CD4-positive, alpha-beta T cell treated with Interleukin-15 for 4 hours (primary cell): ENCODE measurements at places on chromosomes 11 and 22.
A peak's percentile ranks its signal among the peaks of the same experiment; 100 is the strongest.

- DNase-seq: no peak
Measured at GRCh38 chr22:17802822-17803221, 28.6 kb upstream of the BID start.

- no peak for DNase-seq
Measured at GRCh38 chr11:70584498-70585235, 186.3 kb downstream of the CTTN start.

DNA sequence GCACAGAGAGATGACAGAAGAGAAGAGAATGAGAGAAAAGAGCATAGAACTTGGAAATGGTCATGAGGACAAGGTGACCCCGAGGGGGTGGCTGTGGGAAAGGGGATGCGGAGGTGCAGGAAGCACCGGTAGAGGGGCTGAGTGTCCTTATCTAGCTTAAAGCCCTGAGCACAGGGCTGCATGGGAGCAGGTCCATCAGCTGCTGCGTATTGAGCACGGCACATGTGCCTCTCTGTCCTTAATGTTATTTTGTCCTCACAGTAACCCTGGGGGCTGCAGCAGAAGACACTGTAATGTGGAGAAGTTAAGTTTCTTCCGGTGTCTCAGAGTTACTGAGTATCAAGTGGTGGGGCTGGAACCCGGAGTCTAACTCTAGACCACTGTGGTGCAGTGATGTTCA is 94.4 kb upstream of the OR4B1 start:
- DNase-seq: no peak

DNA sequence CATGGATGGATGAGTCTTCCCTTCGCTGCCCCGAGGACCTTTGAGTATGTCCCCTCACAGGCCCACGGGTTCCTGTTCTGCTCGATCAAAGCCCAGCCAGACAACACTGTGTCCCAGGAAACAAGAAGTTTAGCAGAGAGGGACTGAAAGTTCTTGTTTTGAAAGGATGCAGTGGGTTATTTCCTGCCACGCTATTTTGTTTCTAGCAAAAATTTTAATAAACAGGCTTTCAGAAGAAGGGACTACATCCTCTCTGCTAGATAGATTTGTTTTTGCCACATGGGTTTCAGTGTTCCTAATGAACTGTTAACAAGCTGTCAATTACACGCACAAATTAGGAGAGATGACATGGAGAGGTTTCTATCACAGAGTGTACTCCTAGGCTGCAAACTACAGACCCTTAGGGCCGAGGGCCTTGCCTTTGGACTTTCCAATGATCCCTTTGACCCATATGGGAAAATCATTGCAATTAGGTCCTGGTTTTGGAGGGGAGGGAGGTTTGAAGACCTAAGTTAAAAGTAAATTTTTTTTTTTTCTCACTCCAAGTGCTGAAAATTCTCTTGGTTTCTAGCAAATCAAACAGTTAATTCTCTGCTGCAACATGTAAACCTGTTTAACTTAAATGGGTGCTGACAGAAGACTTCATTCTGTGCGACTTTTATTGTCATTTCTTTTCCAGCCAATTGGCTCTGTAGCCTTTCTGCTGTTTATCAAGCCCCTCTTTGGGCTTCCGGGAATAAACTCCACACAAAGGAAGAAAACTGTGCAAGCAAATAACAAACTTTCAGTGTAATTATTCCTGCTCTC is 81.4 kb downstream of the RCN1 start:
- no peak for DNase-seq

GRCh38 chr22:41234815-41235695 is 5.7 kb downstream of the CHADL start:
- DNase-seq: no peak

GRCh38 chr22:33272871-33273270 is 214.7 kb upstream of the SYN3 start:
- no peak for DNase-seq

- DNase-seq: no peak
Measured at GRCh38 chr22:33539902-33540751, 380.1 kb downstream of the LARGE1 start.

GRCh38 chr22:38316364-38317121 is 690 bp downstream of the CSNK1E start:
- DNase-seq: peak; percentile 54

DNA sequence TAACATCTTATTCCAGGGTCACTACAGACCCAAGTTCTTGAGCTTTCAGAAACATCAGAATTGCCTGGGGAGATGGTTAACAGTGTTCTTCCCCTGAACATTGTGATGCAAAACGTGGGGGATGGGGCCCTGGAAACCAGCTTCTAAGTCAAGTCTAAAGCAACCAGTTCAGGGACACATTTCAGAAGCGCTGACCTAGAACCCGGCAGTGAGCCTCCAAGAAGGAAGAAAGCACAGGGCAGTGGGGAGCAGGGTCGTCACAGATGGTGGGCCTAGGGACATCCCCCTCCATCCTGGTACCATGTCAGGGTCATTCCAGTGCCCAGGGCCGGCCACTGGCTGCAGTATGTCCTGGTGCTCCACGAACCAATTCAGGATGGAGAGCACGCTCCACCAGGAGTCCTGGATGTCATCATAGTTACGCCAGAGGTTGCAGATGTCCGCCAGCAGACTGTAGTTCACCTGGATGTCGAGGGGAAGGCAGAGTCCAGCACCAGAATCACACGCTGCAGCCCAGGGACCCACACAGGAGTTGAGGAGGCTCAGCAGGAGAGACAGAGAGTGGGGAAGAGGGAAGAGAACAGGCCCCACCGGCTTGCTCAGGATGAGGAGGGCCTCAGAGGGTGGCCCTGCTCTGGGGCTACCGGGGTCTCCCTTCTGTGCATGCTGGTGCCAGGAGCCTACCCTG is 5.0 kb downstream of the NAGA start:
- no peak for DNase-seq

GRCh38 chr11:132447761-132448160 is 1077.3 kb downstream of the NTM start:
- no peak for DNase-seq

GRCh38 chr11:118264569-118265465 is 720 bp upstream of the MPZL2 start:
- DNase-seq: no peak

DNA sequence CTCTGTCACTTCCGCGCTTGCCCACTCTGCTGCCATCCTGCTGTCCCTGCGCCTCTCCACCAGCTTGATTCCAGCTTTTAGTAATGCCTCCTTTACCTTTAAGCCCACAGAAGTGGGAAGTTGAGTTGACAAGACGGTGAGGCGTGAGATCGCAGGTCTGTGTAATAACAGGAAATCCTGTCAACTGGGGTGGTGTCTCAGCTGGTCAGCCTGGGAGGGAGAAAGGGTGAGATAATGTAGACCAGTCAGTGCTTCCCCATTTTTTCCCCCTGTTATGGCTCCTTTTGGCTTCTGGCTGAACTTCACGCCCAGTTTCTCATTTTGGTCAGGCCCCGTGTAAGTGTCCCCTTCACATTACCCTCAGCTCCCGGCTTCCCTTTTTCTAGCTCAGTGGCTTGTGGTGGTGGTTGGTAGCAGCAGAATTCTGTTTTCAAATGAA is 98.9 kb downstream of the TRAF6 start:
- DNase-seq: peak; percentile 30

DNA sequence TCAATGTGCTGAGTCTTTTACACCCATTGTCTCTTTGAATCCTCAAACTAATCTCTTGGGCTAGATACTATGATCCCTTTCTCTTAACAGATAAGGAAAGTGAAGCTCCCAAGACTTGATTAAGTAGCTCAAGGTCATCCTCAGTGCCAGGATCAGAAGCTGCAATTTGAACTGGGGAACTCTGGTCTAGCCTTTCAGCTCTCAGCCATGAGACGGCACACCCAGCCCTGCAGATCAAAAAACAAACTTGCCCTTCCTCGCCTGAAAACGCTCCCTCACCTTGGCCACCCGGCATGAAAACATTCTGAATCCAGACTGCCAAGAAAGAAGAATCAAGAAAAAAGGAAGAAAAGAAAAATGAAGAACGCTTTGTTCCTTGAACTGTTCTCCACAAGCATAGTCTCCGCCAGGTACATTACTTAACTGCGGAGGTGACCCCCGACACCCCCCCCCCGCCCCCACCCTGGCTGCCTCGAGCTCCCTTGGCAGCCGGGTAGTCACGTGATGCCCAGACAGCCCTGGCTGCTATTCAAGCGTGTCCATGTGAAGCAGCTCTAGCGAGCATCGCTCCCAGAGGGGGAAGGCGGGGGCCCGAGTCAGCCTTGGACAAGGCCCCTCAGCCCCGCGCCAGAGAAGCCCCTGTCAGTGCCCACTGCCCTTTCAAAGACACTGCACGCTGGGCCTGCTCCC is 451.2 kb downstream of the MIAT start:
- DNase-seq: no peak

GRCh38 chr11:109914809-109915653 is 178.2 kb upstream of the ZC3H12C start:
- no peak for DNase-seq

DNA sequence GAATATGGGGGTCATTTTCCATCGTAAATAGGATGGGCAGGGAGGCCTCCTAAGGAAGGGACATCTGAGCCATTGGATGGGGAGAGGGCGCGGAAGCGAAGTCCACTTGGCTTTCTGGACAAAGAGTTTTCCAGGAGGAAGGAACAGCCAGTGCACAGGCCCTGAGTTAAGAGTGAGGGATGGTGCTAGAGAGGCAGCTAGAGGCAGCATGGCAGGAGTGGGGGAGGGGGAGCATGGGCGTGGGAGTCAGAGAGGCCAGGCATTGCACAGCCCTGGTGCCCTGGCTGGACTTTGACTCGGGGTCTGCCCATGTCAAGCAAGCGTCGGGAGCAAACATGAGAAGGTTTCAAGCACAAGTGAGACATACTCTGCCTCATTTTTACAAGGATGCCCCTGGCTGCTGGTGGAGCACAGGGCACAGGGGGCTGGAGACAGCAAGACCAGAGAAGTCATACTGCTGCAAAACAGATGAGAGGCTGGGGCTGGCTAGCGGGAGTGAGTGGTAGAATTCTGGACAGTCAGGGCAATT is 9.0 kb downstream of the GNAZ start:
- DNase-seq: no peak

- DNase-seq: no peak
Measured at GRCh38 chr11:87355596-87355995, 317.9 kb downstream of the TMEM135 start.

DNA sequence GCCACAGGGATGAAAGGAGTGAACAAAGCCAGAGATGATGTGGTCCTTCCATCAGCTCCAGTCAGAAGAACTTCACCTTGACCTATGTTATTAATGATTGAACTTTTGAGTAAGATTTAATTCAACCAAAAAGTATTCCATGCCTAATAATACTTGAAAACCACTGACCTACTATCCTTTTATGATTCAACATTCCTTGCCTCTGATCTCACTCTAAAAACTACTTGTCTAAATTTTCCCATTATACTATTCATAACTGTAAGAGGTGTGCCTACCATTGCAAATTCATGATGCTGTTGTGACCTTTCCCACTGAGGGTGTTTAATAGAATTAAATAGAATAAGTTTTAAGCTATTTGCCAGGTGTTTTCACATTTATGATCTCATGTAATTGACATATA is 164.7 kb upstream of the GUCY1A2 start:
- DNase-seq: no peak

DNA sequence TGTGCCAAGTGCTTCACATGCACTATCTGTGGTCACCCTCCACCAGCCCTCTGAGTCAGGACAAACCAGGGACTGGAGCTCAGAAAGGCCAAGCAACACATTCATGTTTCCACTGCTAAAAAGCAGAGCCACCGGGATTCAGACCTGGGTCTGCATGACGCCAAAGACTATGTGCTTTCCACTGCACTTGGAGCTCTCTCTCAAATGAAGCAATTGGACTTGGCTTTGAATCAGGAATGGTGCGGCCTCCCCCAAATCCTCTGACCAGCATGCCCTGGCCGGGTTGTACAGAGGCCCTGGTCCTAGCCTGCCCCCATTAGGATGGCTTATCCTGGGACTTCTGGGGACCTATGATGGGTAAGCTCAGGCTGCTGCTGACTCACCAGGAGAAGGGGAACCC is 80.7 kb downstream of the PKNOX2 start:
- no peak for DNase-seq

DNA sequence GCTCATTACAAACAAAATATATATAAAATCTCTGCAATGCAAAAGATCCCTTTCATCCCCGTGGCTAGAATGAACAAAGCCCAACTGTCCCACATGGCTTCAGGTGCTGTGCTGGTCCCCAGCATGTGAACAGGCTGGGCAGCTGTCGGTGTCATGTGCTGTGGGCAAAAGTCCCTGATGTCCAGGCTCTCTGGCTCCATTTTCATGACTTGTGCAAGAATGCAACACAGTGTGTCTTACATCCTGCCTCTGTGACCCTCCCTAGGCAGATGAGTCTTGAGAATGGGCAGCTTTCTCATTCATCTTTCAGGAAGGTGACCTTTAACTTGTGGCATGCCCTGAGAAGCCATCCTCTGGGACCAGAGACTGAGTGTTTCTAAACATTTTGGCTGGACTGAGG is 14.5 kb downstream of the GUCD1 start:
- DNase-seq: no peak

DNA sequence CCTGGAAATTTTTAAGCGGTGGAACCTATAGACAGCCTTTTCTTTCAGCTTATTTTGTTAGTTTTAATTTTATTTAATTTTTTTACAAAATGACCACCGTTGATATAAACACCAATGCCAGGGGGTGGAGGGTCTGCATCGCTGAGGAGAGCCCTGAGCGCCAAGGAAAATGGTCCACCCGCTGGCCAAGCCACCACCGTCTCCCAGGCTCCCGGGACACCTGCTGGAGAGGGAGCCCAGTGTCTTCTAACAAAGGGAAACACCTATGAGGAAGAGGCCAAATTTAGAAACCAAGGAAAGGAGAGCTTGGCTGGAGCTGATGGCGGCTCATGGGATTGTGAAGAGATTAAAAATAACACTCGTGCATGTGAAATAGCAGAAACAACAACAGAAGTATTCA is 288 bp upstream of the KRTAP5-8 start:
- DNase-seq: no peak

DNA sequence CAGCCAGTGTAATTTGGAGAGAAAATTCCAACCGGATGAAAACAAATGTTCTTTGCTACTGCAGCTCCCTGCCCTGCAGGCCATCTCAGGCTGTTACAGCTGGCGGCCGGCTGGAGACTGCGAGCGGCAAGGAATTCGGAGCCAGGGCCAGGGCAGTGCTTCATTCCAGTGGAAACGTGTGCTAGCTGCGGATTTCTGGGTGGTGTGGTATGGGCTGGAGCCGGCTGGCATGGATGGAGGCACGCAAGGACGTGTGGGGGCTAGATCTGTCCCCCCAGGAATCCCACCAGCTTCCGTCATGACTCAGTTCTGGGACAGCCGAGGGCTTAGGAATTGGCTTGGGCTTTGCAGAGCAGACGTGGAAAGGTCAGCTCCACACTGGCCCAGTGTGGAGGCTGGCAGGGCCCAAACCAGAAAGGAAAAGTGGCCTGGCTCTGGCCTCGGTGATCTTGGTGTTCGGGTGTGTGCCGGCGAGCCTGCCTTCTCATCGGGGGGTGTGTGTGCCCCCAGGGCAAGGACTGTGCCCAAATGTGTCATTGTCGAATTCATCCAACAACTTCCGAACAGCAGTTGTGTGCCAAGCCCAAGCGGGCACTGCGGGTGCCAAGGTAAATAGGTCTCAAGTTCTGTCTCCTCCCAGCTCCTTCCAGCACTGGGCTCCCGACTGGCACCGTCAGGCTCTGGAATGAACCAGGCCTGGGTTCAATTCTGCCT is 48.1 kb upstream of the SHISAL1 start:
- no peak for DNase-seq

GRCh38 chr11:118231461-118231860 is 6.7 kb upstream of the JAML start:
- DNase-seq: no peak

- no peak for DNase-seq
Measured at GRCh38 chr11:12556788-12557384, 117.3 kb upstream of the TEAD1 start.

GRCh38 chr22:45006964-45007390 is 2.8 kb downstream of the PHF21B start:
- no peak for DNase-seq
